Cortex of kidney (tissue), 1 donor: ENCODE measurements at places on chromosomes 7 and 10.

GRCh38 chr10:1559311-1559710, 178.0 kb downstream of the ADARB2 start:
- no peak for DNase-seq

- no peak for DNase-seq
Measured at GRCh38 chr7:137755846-137756651, 90.7 kb downstream of the DGKI start.

DNA sequence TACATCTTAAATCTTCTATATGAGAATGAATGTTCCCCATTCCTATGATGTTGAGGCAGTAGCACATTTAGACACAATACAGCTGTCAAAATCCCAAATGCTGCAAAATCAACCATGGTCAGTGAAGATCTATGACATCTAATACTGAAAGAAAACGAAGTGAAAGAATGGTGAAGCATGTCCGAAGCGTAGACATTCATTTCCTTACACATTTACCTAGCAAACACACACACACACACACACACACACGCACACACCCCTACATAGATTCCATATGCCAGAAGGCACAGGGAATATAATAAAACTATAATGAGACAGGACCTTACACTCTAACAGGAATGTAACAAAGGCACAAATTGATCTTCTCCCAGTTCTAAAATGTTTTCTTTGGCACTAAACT, 32.5 kb downstream of the CCDC6 start:
- DNase-seq = no peak

DNA sequence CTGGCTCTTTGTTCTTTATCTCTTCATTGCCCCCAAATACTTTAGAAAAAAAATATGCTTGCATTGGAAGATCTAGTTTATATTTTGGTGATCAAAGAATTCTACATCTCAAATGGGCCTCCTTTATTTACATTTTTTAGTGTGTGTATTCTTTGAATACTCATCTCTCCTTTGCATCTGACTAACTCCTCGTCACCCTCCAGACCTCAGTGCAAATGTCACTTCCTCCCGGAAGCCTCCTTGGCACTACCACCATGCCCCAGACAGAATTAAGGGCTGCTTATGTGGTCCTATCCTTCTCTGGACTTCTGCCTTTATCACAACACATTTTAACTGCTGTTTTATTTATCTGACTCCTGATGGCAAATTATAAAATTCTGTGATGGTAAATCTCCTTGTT, 52.0 kb upstream of the PPP1R3C start:
- no peak for DNase-seq

DNA sequence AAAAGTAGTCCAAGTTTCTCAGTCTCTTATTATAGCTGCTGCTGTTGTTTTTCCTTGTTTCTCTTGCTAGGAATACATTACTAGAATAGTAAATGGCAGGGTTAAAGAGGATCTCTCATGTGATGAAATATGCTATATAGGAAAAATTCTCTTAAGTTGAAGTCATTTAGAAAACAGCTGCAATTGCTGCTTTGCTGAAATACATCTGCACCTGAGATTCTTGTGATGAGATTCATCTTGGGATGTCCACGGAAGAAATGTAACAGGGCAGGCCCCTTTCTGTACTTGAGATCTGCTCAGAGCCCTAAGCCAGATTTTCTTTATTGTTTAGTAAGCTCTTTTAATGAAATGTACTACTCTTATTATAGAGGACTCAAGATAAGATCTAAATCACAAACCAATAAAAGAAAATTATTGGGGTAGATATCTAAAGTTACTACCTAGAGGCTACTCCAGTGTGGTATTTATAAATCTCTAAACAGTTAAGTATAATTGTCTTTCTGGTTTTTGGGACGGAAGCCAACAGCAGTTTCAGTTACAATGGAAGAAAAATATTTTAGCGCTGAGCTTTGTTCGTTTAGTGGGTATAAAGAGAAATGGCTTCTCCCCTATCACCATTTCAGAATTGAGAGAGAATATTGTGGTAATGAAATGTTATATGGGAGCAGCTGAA, 701.5 kb downstream of the KCNMA1 start:
- no peak for DNase-seq

DNA sequence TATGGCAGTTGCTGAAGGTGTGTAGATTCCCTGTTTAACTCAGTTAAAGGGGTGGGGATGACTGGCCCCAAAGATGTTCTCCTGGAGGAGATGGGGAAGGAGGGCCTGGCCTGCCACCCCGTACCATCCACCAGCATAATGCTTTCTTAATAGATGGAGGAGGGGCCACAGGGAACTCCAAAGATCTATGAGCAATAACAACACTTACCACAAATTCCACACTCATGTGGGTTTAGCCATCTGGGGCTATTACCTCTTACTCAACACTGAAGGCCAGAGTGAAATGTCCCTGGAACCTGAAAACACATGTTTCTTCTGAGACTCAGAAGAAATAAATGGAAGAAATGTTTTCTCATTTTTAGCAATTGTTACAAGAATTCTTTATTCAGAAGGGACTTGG, 259.0 kb downstream of the CXCL12 start:
- DNase-seq = no peak

- DNase-seq = no peak
Measured at GRCh38 chr7:54783952-54784351, 24.9 kb upstream of the SEC61G start.

DNA sequence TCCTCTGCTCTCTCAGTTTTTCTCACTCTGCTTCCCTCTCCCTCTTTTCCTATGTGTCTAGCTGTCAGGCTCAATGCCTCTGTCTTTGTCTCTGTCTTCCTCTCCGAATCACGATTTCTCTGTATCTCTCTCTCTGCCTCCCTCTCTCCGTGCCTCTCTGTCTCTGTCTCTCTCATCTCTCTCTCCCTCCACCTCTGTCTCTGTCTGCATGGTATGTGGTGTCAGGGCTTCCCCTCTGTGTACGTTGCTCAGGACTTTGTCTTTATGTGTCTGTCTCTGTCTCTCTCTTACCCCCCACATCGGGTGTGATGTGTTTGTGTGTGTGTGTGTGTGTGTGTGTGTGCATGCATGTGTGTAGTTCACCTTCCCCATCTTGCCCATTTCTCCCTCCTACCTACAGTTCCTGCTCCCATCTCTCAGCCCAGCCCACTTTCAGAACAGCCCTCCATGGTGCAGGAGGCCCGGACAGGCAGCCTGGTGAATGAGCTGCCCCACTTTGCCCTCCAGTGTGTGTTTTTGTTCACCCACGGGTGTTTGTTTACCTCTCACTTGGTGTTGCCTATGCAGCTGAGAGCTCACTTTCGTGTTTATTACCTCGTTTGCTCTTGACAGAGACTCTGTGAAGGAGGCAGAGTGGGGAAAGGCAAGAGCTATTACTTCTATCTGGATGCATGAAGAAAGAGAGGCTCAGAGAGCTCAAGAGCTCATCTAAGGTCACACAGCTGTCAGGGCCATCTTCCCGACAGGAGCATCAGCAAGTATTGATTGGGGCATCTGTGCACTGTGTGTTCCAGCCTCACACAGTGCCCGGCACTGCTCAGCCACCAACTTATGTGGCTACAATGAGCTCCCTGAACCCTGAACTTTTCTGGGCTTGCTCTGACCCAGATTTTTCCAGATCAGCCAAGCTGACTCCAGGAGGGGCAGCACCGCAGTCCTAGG, 163.5 kb upstream of the ZMIZ1 start:
- no peak for DNase-seq

DNA sequence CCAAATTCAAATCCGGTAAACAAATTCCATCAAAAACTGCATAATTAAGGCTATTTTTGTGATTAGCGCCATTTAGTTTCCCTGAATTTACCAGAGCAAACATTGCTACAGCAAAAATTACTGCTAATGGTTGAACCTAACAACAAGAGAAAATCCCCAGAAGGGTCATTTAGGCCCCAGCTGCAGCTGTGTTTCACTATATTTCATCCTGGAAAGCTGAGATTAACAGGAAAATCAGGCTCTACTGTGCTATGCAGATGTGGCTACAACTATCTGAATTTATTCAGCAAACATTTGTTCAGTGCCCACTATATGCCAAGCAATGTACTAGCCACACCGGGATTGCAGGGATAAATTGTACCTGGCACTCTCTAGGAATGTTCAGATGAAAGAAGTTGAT, 104.0 kb downstream of the PON1 start:
- no peak for DNase-seq

- no peak for DNase-seq
Measured at GRCh38 chr10:61840403-61840802, 61.1 kb upstream of the ARID5B start.

- no peak for DNase-seq
Measured at GRCh38 chr10:21751341-21752310, 217.6 kb downstream of the MLLT10 start.

DNA sequence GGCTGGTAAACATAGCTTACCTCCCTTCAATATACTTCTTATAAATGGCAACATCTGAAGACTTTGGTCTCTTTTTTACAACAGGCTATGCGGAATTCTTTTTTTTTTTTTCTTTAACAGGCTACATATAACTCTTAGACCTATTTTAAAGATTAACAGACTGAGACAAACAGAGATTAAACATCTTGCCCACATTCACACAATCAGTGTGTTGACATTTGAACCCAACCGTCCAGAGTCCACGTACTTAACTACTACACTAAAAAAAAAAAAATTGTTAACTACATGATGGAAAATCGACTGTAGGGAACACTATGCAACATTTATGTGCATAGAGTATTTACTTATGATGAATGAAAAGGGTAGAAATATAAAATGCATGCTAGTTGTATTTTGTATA, 298.5 kb downstream of the ELMO1 start:
- DNase-seq = no peak

- no peak for DNase-seq
Measured at GRCh38 chr10:75303045-75303777, 67.5 kb upstream of the COMTD1 start.

DNA sequence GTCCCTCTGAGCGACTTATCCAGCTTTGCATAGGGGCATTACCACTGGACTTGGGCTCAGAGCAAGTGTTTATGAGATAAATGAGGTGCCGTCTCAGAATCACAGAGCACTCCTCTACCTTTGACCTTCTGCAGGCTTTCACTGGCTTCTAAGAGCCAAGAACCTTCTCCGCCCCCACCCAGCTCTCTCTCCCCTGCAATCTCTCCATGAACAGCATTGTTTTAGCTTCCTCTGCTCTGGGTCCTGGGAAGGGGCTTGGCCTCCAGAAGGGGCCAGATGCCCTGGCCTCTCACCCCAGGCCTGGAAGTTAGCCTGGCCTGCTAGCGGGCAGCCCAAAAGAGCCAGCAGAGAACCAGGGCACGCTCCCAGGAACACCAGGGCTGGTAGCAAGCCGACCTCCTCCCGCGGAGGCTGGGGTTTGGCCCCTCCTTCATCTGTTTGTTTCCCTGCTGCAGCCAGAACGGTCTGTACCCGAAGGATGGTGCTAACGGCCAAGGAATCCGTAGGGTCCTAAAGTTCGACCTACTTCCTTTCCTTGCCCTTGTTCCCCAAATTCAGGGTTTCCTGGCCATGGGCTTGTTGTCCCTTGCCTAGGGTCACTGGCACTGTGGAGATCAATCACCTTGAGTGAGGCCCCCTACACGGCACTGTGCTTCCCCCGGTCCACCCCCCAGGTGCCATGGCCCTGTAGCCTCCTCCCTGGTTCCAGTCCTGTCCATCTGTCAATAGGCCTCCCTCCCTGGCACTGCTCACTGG, 18.7 kb upstream of the DDIT4 start:
- DNase-seq = no peak

GRCh38 chr10:117615649-117616048, 73.1 kb downstream of the EMX2 start:
- no peak for DNase-seq

DNA sequence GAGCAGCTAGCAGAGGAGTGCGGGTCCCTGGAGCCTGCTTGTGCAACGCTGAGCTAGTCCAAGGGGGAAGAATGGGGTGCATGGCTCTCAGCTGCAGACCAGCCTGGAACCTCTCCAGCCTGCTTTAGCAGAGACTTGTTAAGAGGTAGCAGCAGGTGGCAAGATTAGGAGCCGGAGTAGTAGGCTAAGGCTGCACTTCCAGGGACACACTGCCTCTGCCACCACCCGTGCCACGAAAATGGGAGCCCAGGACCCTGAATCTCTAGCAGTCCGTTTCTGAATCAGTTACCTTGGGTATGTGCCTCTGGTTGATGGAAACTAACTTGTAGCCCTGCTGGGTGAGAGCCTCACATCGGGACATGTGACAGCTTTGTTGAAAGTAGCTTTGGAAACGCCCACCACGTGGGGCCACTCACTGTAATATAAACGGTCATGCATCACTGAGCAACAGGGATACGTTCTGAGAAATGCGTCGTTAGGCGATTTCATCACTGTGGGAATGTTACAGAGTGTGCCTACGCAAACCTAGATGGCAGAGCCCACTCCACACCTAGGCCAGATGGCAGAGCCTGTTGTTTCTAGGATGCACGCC, 25.9 kb downstream of the HTRA1 start:
- no peak for DNase-seq

GRCh38 chr7:32507414-32507813, 12.1 kb downstream of the AVL9 start:
- DNase-seq = no peak

GRCh38 chr10:110539091-110539490, 28.4 kb upstream of the SMC3 start:
- DNase-seq = no peak

DNA sequence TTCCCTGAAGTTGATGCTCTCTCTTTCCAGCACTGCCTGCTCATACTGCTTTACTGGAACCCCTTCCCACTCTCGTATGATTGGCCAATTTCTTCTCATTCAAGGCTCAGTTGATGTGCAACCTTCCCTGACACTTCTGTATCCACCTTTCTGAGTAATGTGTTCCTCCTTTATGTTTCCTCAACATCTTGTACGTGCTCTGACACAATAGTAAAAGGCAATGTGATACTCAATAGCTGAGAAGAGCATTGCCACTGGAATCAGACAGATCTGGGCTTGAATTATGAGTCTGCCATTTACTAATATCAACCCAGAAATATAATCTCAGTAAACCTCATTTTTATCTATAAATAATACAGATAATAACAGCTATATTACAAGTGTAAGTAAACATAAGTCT, 34.7 kb downstream of the ARL4A start:
- DNase-seq = no peak

- no peak for DNase-seq
Measured at GRCh38 chr7:37916017-37916672, 472 bp downstream of the SFRP4 start.

GRCh38 chr10:97960269-97961056, 70.0 kb downstream of the CRTAC1 start:
- DNase-seq = no peak

GRCh38 chr7:96304573-96304972, 17.3 kb downstream of the SLC25A13 start:
- DNase-seq = no peak
